ENCODE measurements at places on chromosomes 6 and 20. TPM values are rescaled to one million over a fixed set of nuclear protein-coding genes. Genes with fewer than 3 reads are reported as not detected.

GRCh38 chr6:117130125-117130524, 135.2 kb upstream of the VGLL2 start:
- DNase-seq: no peak

DNA sequence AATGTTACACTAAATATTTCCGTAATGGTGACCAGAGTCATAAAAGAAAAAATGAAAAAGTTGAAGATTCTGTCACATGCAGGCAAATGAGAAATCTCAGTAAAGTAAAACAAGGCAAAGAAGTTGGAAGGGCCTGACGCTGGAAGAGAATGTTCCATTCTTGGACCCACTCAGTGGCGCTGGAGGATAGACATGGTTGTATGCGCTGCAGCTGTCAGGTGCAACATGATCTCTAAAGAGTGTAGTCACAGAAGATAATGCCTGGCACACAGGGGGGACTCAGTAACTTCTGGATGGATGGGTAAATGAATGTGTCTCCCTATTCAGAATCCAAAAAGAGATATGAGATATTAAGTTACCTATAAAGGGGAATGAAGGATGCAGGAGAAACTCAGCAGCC, 116.3 kb downstream of the FAXC start:
- no peak for DNase-seq

DNA sequence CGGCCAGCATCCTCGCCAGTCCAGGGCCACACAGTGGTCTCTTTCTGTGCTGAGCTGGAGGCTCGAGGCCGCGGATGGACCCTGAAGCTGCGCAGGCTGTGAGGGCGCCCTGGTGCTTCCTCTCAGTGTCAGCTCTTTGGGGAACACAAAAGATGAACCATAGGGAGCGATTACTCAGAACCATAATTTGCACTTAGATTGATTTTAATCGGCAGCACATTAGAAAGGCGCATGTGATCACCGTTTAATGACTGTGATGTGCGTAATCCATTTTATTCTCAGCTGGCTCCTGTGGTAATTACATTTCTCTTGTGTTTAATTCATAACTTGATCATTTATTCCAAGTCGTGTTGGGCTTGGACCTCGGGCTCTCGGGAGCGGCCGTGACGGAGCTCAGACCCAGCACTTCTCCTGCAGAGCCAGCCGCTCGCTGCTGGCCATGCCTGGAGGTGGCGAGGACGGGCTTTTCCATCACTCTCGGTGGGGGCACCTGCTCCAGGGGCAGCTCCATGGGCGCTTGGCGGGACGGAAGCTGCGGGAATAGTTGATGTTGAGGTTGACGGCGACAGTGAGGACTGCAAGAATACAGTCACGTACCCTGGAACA, 25.6 kb upstream of the NTSR1 start:
- no peak for DNase-seq

DNA sequence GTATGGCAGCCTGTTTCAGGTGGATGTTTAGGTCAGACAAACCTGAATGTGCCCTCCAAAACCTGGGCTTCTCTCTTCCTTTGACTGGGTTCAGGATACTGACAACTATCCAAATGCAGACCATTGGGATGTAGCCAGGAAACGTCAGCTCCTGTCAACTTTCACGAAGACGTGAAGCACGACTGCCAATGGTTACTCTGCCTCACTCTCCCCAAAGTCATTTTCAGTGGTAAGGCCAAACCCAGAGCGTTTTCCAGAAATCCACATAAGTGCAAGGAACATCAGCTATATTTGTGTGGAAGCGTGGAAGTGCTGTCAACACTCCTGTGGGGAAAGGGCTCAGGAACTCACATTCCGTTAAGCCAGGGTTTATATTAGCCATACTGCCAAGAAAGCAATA, 20.1 kb upstream of the RCAN2 start:
- no peak for DNase-seq

The NCOA5 gene
- 40.4 TPM for polyA plus RNA-seq

The REM1 gene
- polyA plus RNA-seq: not detected

Measured in muscle of arm (tissue), 14 donors.